ENCODE measurements at places on chromosomes 3 and 15.

DNA sequence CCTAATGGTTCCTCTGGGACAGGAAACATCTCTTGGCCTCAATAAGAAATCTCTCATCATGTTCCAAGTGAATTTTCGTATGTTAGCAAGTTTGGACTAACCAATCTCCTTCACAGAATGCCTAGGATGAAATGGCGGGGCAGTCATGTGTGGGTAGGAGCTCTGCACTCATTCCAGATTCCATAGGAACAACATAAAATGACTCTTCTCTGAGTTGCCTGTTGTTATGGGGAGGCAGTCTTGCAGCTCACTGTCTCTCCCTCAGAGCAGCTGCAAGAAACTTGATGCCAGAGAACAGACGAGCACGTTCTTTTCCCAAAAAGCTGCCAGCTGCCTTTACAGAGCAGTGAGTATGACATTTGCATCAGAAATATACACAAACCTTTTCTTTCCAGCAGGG lies 34.1 kb downstream of the SPATA12 start:
- DNase-seq = no peak

DNA sequence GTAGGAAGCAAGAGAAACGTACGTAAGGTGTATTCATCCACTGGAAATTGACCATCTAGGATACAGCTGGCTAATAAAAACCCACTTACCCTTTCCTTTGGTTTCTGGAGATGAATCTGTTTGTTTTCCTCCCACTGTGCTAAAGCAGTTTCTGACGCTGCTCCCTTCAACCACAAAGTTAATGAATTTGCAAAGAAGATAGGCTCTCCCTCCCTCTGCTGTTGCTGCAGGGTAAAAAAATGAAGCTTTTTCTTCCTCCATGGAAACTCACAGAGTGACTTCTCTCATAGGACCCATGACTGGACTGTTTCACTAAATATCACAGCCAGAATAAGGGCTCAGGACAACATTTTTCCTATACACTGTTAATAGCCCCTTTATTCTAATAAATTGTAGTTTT lies 172.1 kb upstream of the LRRN1 start:
- DNase-seq = no peak

DNA sequence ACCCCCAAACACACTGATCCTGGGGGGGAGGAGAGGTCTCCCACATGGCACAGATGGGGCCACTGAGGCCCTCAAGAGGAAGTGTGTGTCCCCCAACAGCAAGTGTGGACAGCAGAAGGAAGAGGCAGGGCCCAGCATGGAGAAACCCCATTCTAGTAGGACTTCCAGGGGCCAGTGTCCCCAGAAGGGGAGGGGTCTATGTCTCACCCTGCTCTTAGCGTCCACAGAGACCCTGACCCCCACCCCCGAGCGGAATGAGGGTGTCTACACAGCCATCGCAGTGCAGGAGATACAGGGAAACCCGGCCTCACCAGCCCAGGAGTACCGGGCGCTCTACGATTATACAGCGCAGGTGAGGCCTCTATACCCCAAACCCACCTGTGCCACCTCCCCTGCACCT lies 35.3 kb downstream of the TSPAN3 start:
- DNase-seq = no peak

DNA sequence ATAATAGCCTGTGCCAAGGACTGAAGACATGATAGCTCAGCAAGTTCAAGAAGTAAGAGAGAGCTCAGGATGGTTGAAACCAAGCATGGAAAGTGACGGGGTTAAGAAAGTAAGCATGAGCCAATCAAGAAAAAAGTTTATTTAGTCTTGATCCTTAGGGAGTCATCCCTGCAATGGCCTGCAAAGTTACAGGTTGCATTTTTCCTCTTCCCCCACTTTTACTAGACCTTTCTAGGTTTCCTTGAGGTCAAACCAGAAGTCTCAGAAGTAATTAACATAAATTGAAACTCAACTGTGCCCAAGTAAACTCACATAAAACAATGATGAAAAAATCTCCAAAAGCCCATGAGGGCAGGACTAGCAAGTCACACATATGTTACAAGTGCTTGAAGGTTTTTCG lies 250.9 kb downstream of the MAGI1 start:
- no peak for DNase-seq

- DNase-seq = no peak
These were observed 87.2 kb downstream of the EBLN2 start for GRCh38 chr3:73148682-73149081.

DNA sequence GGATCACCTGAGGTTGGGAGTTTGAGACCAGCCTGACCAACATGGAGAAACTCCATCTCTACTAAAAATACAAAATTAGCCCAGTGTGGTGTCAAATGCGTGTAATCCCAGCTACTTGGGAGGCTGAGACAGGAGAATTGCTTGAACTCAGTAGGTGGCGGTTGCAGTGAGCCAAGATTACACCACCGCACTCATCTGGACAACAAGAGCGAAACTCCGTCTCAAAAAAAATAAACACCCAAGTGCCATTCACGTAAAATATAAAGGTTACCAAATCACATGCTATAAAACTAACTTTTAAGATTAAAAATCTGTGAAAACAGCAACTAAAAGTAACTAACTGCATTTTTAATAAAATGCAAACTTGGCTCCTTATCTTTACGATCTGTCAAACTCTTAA lies 8.9 kb downstream of the TRIM59 start:
- no peak for DNase-seq

DNA sequence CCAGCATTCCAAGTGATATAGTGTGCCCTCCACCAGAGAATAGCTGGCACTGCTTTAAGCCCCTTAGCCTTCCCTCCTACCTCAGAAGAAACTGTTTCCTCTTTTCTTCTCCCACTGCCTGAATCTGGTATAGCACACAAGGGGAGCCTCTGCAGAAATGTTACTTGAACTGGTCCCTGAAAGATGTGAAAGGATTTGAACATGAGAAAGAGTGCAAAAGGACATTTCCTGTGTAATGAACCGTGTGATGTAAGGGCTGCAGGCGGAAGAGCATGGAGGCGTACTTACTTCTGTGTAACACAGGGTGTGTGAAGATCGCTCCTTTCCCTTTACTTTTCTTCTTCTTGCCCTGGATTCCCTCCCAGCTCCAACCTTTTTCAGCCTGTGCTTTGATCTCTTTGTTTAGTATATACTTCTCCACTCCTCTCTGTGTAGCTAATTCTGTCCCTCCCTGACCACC lies 8.4 kb downstream of the TMOD3 start:
- no peak for DNase-seq

- DNase-seq = peak; percentile 100
These were observed 644 bp upstream of the NGLY1 start for GRCh38 chr3:25783661-25784512.

DNA sequence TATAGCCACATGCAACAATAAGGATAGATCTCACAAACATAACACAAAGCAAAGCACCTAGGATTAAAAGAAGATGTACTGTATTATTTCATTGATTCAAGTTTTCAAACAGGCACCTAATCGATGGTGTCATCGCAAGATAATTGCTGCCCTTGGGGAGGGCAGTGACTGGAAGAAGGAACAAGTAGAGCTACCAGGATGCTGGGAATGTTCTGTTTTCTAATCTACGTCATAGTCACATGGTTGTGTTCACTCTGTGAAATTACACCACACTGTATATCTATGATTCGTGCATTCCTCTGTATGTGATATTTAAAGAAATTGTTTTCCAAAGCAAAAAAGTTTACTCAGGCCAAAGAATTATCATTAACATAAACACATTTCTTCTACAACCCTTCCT lies 236.6 kb downstream of the FGF12 start:
- DNase-seq = no peak

Measured in foreskin keratinocyte (primary cell).